RPMI7951 (cell line): ENCODE measurements at places on chromosomes 1 and 21. TPM values are rescaled to one million over a fixed set of nuclear protein-coding genes. Genes with fewer than 3 reads are reported as not detected.

The PPIE gene
- 65.8 and 75.6 TPM in 2 replicates for total RNA-seq

GRCh38 chr1:108050158-108050557, 85.2 kb upstream of the VAV3 start:
- no peak for DNase-seq

DNA sequence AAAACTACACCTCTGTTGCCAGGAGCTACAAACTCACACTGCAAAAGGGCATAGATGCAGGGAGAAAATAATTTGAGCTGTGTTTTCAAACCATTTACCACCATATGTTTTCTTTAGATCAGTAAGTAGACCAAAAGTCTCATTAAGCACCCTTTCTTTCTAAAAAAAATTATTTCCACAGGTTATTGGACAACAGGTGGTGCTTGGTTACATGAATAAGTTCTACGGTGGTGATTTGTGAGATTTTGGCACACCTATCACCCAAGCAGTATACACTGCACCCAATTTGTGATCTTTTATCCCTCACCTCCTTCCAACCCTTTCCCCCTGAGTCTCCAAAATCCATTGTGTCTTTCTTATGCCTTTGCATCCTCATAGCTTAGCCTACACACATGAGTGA, 21.1 kb downstream of the MAP10 start:
- no peak for DNase-seq

- DNase-seq: peak; percentile 18
Observed at GRCh38 chr21:14712121-14712715, 166.1 kb upstream of the SAMSN1 start.
